ENCODE measurements at places on chromosomes 12 and 14.

DNA sequence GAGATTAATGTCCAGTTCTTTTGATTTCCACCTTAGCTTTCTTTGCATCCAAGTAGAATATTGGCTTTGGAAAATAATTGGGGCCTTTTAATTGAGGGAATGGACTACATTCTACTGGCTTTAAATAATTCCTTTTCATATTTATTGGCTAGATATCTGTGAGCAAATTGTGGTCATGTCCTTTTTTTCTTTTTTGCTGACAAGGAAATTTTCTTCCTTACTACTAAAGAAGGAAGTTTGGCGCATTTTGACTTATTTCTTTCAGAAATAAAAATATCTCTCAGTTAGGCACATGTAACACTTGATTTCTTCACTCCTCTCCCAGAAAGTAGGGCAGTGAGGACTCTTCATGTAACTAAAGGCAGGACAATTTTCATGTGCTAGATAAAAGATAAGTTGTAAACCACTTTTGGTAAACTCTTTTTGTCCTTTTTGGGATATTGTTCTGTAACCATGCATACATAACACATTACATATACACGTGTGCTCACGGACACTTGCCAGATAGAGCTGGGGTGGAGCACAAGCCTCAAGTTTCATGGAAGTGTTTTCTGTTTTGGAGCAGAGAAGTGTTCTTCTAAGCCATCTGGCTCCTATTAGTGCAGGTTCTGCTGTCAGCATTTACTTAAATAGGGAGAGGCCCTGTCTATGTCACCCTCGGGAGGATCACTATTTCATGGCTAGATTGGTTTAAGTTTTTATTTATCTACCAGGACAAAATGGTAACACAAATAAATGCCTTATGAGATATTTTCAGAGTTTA, 85.1 kb upstream of the LRIG3 start:
- DNase-seq = no peak

- peak; percentile 73 for DNase-seq
Measured at GRCh38 chr12:31896514-31897039, 62.6 kb upstream of the RESF1 start.

DNA sequence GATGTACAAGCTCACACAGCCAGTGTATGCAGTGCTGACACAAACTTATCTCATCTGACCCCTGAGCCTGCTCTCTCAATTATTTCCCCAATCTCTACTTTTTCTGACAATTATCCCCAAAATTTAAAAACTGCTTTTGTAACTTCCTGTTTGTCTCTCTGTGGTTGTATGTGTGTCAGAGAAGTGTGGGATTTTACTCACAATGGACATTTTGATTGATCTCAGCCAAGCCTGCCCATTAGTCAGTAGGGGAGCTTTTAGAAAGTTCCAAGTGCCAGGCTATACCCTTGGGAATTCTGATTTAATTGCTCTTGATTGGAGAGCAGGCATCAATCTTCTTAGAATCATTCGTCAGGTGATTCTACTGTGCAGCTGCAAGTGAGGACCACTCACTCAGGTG, 64.9 kb upstream of the LMNTD1 start:
- DNase-seq = no peak

- DNase-seq = no peak
Measured at GRCh38 chr12:113678223-113679119, 206.8 kb upstream of the LHX5 start.

GRCh38 chr12:121668750-121669520, 519 bp downstream of the MORN3 start:
- peak; percentile 57 for DNase-seq

DNA sequence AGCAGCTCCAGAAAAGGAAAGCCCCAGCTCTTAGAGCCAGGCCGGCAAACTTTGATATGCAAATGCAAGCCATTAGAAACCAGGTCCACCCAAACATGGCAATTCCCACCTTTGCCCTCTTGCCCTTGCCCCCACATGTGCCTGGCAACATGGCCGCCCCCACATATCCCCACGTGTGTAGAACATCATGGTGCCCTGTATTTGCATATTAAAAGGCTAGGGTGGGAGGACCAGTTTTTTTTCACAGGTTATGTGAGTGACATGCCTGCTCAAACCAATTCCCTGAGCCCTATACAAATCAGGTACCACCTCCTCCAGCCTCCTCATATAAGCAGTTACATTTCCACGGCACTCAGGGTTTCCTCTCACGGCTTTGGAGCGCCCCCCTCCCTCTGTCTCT, 6.1 kb upstream of the ALDH1L2 start:
- no peak for DNase-seq

- no peak for DNase-seq
Measured at GRCh38 chr12:77679686-77680085, 151.0 kb upstream of the NAV3 start.

GRCh38 chr12:67386869-67387565, 117.9 kb downstream of the CAND1 start:
- DNase-seq = no peak

DNA sequence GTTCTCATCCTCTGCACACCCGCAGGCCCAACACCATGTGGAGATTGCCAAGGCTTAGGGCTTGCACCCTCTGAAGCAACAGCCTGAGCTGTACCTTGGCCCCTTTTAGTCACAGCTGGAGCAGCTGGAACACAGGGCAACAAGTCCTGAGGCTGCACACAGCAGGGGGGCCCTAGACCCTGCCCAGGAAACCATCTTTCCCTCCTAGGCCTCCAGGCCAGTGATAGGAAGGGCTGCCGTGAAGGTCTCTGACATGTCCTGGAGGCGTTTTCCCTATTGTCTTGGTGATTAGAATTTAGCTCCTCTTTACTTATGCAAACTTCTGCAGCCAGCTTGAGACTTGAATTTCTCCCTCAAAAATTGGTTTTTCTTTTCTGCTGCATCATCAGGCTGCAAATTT, 373.5 kb upstream of the CLEC14A start:
- DNase-seq = no peak

DNA sequence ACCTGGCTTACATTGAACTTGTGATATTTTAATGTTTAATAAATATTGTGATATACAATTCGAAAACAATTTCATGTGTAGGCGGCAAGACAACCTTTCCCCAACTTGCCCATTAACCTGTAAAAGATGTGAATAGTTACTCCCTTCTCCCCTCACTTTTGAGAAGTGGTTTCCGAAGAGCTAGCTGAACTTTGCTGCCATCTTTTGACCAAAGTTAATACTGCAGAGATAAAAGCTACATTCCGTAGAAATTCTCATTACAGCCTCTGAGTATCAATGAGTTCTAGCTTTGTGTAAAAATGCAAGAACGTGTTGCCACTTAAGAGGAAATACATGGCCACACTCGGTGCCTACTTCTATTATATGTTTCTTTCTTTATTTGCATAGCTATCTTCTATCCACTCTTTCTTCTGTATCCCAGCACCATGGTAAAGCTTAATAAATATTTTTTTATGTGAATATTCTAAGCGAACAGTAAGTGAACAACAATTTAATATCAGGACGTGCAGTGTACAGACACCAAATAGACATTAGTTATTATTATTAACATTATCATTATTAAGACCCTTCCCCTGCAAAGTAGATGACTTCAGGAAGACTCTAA, 105.1 kb upstream of the TMEM260 start:
- no peak for DNase-seq

GRCh38 chr12:527241-527640, 67.5 kb downstream of the B4GALNT3 start:
- no peak for DNase-seq

- DNase-seq = no peak
Measured at GRCh38 chr12:123468786-123469185, 10.8 kb downstream of the SNRNP35 start.

DNA sequence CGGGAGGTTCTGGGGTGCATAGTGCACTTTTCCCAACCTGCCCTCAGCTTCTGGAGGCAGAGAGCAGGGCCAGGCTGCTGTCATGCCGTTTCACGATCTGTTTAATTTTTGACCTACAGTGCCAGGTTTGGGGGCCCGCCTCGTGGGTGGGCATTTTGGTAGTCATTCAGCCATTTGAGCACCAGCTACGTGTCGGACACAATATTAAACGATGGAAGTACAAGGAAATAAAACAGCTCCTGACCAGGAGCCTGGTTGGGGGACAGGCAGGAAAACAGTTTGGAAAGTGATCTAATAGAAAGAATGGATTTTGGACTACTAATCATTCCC, 708 bp downstream of the FNTB start:
- DNase-seq = no peak

DNA sequence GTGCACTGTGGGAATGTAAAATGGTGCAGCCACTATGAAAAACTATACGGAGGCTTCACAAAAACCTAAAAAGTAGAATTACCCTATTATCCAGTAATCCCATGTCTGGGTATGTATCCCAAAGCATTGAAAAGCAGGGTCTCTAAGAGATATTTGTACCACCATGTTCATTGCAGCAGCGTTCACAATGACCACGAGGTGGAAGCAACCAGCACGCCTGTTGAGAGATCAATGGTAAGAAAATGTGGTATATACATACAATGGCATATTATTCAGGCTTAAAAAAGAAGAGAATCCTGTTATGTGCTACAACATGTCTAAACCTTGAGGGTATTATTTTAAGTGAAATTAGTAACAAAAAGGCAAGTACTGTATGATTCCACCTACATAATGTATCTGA, 910 bp upstream of the NOPCHAP1 start:
- DNase-seq = no peak

All from activated T-cell treated with anti-CD3 and anti-CD28 coated beads for 1 hour (primary cell).